Stimulated activated naive CD8-positive, alpha-beta T cell treated with anti-CD3 and anti-CD28 coated beads, Interleukin-15, Interleukin-2, amounts not matched to agents 100 U/mL and 50 U/mL, for 24 hours (primary cell): ENCODE measurements at places on chromosomes 5 and 9.

- peak; percentile 75 for DNase-seq
Measured at GRCh38 chr5:141618030-141618803, 583 bp downstream of the DIAPH1 start.

GRCh38 chr9:78122631-78123030, 91.0 kb upstream of the GNAQ start:
- no peak for DNase-seq

GRCh38 chr9:124782661-124783574, 6.0 kb downstream of the OLFML2A start:
- DNase-seq = no peak

GRCh38 chr5:172723508-172723907, 47.5 kb downstream of the DUSP1 start:
- no peak for DNase-seq

DNA sequence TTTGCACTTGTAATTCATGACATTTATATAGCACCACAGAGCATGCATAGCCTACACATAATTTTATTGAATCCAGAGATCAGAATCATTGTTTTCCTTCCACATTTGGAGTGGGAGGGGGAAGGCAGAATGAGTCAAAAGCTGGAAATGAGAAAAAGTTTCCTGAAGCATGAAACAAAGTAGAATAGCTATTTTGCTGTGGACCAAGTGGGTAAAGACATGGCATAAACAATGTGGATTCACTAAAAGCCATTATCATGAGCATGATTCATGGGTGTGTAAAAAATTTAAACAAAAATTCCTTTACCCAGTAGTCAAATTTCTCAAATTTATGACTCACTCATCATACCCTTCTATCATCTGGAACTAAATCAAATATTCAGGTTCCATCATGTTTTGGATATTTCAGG, 97.9 kb downstream of the YIPF5 start:
- no peak for DNase-seq

GRCh38 chr5:102961671-102962070, 158.3 kb downstream of the GIN1 start:
- no peak for DNase-seq

- DNase-seq = no peak
Measured at GRCh38 chr5:624118-624950, 12.2 kb downstream of the CEP72 start.

DNA sequence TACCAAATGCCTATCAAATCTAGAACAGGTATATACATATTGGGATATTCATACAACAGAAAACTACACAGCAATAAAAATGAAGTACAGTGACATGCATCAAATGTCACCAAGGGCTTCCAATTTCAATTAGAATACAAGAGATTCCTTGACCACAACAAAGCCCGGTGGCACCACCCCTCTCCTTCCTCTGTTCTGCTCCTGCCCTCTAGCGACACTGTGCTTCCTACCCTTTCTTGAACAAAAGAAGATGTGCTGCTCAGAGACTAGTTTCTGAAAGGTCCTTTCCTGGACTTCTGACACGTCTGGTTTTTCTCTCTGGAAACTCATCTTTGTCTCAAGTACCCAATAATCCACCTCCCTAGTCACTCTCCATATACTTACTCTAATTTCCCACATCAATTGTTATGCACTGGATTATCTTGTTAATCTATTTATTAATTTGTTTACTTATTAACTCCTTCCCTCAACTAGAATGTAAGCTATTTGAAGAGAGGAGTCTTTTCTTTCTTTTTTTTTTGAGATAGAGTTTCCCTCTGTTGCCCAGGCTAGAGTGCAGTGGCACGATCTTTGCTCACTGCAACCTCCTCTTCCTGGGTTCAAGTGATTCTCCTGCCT, 70.4 kb upstream of the CTSV start:
- peak; percentile 42 for DNase-seq

- DNase-seq = peak; percentile 2
Measured at GRCh38 chr9:134186471-134187109, 22.2 kb upstream of the RNU6ATAC start.

- no peak for DNase-seq
Measured at GRCh38 chr5:96074870-96075269, 113.2 kb upstream of the ELL2 start.

DNA sequence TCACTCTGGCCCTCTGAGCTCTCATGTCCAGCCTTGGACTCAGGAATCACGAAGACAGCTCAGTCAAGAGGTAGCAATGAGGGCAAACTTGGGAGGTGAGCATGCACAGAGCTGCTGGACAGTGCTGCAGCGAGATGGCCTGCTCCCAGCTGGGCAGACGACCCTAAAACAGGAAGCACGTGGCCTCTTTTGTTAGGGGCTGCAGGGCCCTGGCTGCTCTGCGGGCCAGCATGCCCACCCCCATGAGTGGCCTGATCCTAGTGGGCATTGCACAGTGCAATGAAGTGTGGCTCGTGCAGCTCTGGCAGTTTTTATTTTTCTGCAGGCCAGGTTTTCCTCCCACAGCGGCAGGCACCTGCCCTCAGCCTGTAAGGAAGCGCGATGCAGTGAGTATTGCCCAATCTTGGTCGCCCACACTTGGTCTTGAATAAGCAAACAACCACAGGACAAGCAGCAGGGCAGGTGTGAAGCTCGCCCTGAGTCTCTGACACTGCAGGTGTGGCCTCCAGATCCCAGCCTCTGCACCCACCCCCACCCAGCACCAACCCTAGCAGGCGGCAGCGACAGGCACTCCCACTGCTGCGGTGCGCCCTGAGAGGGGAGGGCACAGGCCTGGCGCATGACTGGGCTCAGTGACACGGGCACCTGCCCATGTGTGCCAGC, 60.8 kb downstream of the SEMA4D start:
- DNase-seq = peak; percentile 41

- no peak for DNase-seq
Measured at GRCh38 chr5:101720033-101720432, 576.1 kb downstream of the SLCO4C1 start.

DNA sequence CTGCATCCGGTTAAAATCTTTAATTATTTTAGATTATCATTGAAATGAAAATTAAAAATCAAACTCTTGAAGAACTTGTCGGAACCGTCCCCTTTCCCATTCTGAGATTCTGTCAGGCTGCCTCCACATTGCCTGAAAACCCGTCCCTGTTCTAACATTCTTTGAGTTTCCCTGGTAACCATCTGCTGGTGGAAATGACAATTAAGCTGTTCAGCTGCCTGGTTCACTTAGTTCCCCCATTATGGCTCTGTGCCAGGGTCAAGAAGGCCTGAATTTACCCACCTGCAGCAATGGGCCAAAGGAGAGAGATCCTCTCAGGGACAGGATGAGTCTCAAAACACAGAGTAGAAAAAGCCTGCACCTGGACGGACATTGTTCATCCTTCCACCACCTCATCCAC, 11.8 kb upstream of the TCOF1 start:
- DNase-seq = no peak

- DNase-seq = no peak
Measured at GRCh38 chr9:84781458-84781857, 111.9 kb downstream of the NTRK2 start.

GRCh38 chr5:81838307-81838906, 87.5 kb upstream of the SSBP2 start:
- no peak for DNase-seq

GRCh38 chr9:110287289-110287680, 31.0 kb upstream of the TXN start:
- no peak for DNase-seq

DNA sequence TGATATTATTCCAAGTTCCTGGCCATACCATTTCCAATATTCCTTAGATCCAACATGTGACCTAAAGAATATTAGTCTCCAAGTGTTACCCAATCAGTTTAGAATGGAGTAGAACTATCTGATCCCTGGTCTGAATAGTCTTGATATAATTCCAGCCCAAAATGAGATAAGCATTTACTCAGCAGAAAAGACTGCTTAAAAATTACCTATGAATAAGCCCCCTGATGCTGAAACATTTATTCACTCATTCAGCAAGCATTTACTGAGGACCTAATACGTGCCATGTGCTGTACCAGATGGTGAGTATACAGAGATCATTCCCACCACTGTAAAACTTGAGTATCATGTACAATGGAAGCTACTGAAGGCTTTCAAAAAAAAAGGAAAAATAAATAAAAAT, 157.0 kb downstream of the FAM114A2 start:
- no peak for DNase-seq

GRCh38 chr9:16331527-16331926, 538.9 kb downstream of the BNC2 start:
- no peak for DNase-seq

DNA sequence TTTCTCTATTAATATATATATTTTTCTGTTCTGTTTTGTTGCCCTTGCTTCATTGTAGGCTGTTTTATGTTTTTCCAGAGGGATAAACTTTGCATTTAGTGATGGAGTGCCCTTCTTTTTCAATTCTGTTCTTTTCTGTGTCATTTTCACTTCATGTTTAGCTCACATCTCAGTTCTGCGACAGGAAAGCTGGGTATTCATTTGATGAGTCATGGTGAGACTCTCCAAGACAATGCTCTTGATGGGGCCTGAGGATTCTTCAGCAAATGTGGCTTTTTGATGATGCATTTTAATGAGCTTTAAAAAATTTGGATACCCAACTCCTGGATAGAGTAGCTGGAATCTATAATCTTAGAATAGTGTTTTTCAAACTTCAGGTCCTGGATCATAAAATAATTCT, 56.5 kb upstream of the SPATA31D4 start:
- DNase-seq = no peak

- DNase-seq = no peak
Measured at GRCh38 chr9:114034196-114034595, 43.9 kb downstream of the AMBP start.

DNA sequence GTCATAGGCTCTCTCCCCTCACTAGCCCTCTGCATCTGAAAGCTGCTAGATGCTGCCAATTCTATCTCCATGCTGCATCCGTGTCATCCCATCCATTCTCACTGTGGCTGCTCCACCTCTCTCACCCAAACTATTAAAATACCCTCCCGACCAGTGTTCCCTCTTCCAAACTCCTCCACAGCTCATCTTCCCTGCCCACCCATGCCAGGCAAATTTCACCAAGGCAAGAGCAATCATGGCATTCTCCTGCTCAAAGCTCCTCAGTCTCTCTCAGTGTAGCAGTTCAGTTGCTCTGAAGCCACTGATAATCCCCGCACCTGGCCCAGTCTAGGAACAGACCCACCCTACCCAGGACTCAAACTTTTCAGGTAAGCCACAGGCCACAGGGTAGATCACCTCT, 48.4 kb downstream of the SPOCK1 start:
- no peak for DNase-seq

GRCh38 chr9:123064716-123065115, 31.2 kb downstream of the GPR21 start:
- no peak for DNase-seq

DNA sequence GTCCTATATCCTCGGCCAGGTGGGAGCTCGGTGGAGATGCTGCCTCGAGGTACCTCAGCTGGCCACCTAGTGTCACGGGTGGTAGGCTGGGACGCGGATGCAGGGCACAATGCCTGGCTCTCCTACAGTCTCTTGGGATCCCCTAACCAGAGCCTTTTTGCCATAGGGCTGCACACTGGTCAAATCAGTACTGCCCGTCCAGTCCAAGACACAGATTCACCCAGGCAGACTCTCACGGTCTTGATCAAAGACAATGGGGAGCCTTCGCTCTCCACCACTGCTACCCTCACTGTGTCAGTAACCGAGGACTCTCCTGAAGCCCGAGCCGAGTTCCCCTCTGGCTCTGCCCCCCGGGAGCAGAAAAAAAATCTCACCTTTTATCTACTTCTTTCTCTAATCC, 2.0 kb downstream of the PCDHGC3 start:
- DNase-seq = no peak

- DNase-seq = no peak
Measured at GRCh38 chr9:16671591-16672137, 198.8 kb downstream of the BNC2 start.

- DNase-seq = no peak
Measured at GRCh38 chr5:33075731-33076130, 364.6 kb downstream of the NPR3 start.

GRCh38 chr5:179865491-179866240, 7.0 kb upstream of the MRNIP start:
- DNase-seq = no peak

DNA sequence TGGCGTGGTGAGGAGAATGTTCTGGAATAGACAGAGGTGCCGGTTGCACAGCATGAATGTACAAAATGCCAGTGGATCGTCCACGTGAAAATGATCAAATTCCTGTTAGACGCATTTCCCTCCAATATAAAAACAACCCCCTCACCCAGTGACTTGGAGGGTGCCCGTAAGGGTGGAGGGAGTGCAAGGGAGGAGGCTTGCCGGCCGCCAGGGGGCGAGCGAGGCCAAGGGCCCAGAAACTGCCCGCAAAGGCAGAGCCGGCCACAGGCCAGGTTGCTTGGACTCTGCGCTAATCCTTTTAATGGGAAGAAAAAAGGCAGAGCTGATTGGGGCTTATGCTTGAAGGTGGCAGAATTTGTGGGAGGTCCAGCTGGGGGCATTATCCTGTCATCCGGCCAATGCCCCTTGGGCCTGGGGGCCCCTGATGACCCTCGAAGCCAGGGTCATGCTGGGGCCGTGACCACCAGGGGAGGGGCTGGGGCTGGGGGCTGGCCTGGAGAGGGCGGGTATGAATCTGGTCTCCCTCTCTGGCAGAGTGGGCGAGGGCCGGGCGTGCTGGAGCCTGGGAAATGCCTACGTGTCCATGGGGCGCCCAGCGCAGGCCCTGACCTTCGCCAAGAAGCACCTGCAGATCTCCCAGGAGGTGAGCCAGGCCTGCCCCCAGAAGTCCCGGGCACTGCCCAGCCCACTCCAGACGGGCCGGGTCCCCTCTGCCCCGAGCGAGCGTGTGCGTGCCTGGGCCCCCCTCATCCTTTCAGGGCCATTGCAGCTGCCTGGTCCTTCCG, 12.0 kb downstream of the GPSM1 start:
- peak; percentile 54 for DNase-seq

GRCh38 chr9:134732392-134733110, 90.9 kb downstream of the COL5A1 start:
- DNase-seq = no peak

- DNase-seq = no peak
Measured at GRCh38 chr5:131330031-131330430, 66.2 kb downstream of the CDC42SE2 start.

DNA sequence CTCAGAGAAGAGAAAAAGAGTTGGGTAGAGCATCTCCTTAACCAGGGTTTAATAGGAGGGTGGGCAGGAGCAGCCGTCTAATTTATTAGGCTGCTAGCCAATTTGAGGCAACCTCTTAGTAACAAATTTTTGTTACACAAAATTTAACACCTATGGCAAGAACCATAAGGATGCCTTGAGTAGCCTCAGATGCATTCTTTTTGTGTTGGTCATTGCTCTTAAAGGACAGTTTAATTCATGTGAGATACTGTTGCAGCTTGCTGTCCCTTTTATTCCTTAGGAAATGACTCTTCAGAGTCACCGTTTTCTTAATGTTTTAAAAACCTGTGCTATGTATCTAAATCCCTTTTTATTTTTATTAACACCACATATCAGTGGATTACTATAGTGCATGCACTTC, 255.1 kb downstream of the MAST4 start:
- DNase-seq = no peak

- DNase-seq = no peak
Measured at GRCh38 chr9:130185490-130186031, 13.4 kb downstream of the NCS1 start.

DNA sequence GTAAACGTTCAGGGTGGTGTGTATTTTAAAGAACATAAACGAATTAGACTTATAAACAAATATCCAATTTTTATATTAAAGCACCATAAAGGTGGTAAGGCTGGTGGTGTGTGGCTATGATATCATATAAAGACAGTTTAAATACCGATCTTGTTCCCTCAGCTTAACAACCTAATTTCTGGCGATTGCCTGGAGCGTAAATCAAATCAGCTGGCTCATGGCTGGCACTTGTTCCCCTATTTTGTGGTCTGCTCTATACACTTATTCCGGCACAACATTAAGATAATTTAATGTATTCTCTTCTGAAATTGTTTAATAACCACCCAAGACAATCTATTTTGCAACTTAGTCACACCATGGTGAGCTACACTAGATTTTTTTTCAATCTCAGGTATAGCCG, 2.4 kb upstream of the HAPLN1 start:
- DNase-seq = no peak
